Testis (tissue), 5 donors: ENCODE measurements at places on chromosomes 13 and 19.

DNA sequence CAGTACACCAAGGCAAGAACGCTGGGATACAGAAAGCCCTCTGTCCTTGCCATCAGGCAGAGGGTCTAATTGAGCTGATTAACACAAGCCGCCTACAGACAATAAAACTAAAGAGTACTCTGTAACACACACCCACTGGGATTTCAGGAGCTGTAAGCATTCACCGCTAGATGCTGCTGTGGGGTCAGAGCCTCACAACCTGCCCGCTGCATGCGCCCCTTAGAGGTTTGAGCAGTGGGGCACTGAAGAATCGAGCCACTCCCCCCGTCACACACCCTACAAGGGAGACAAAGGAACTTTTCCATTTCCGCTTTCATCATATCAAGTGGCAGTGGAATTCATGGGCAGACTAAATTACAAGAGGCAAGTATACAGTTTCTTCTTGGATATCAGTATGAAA, 1080.6 kb downstream of the PCDH17 start:
- DNase-seq, result no peak

- DNase-seq, result no peak
Observed at GRCh38 chr13:64845110-64845509, 2385.0 kb downstream of the PCDH9 start.

- DNase-seq, result no peak
Observed at GRCh38 chr19:55646889-55647731, 902 bp upstream of the CCDC106 start.

GRCh38 chr13:93201992-93202558, 24.5 kb upstream of the GPC6 start:
- no peak for DNase-seq
